ENCODE measurements at places on chromosomes 7 and 10.

DNA sequence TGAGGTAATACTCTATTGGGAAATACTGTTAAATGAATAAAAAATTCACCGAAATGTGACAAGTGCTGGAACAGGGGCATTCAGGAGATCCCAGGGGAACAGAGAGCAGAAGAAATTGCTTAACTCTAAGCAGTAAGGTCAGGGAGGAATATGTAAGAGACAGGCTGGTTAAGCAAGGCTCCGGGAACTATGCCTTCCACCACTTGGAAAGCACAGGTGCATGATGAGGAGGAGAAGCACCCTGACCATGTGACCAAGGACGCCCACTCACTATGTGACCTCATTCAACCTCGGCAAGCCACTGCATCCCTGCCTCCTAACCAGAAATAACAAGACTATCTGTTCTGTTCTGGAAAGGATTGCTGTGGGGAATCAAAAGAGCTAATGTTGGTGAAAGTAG, 218.4 kb downstream of the ELMO1 start:
- no peak for DNase-seq

DNA sequence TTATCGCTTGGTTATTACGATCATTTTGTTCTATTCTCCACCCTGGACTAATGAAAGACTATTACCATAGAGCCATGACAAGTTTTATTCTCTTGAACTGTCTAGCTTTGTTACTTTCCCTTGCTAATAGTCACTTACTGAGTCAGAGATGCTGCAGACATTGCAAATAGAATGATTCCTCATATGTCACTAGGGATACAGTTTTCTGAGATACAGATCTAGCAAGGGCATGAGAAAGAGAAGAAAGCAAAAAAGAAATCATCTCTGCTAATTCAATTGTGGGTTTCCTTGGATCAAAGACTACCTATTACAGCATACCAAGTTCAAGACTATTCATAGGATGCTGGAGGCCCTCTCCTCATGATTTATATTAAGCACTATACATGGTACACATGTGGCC, 204.3 kb downstream of the MBL2 start:
- no peak for DNase-seq

DNA sequence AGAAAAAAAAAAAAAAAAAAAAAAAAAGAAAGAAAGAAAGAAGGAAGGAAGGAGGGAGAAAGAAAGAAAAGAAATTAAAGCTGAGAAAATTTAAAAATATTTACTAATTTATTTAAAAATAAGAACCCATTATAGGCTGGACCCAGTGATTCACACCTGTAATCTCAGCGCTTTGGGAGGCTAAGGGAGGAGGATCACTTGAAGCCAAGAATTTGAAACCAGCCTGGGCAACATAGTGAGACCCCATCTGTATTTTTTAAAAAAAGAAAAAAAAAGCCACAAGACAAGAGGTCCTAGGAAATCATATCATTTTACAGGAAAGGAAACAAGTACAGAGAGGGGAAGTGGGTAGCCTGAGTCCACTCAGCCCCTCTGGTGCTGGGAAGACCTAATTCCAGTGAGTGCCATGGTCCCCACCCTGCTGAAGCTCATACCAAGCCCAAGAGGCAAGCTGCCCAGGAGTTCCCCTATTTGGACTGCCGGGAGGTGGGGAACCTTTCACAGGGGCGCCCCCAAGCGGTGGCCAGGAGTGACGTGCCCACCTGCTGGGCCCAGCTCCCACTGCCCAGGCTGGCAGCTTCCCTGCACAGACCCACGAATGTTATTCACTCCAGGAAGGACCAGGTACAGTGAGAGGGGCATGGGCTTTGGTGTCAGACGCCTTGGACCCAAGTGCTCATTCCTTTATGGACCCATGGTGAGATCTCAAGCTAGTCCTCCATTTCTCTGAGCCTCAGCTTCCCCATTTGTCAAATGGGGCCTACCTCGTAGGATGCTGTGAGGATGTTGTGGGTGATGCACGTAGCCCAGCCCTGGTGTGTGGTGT, 133.6 kb downstream of the ZMIZ1 start:
- no peak for DNase-seq

- DNase-seq = peak; percentile 88
These were observed 91.1 kb upstream of the ARHGAP21 start for GRCh38 chr10:24814568-24815313.
